ENCODE measurements at places on chromosomes 5 and 9.

GRCh38 chr9:38445154-38446043 lies 21.1 kb upstream of the IGFBPL1 start:
- DNase-seq: no peak

DNA sequence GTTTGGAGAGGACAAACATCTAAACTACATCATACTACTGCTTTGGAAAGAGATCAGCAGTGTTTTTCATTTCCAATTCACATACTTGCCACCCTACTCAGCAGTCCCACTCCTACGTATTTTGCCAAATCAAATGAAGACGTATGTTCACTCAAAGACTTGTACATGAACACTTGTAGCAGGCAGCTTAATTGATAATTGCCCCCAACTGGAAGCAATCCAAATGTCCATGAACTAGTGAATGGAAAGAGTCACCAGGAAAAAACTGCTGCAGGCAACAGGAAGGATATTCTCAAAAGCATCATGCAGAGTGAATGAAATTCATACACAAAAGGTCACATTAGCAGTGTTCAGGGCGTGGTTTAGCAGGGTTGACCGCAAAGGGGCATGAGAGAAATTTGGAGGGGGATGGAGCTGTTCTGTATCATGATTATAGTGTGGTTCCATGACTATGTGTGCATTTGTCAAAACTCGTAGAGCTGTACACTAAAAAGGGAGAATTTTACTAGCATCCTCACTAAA lies 38.8 kb downstream of the PAEP start:
- no peak for DNase-seq

GRCh38 chr9:512555-513272 lies 298.0 kb downstream of the DOCK8 start:
- no peak for DNase-seq

- no peak for DNase-seq
These were observed 189.8 kb upstream of the BRINP1 start for GRCh38 chr9:119559056-119559455.

GRCh38 chr9:82325907-82326306 lies 337.3 kb downstream of the SPATA31D1 start:
- no peak for DNase-seq

GRCh38 chr5:106648401-106648800 lies 1022.3 kb downstream of the EFNA5 start:
- no peak for DNase-seq

GRCh38 chr9:34513567-34514214 lies 9.1 kb downstream of the ENHO start:
- DNase-seq: no peak

DNA sequence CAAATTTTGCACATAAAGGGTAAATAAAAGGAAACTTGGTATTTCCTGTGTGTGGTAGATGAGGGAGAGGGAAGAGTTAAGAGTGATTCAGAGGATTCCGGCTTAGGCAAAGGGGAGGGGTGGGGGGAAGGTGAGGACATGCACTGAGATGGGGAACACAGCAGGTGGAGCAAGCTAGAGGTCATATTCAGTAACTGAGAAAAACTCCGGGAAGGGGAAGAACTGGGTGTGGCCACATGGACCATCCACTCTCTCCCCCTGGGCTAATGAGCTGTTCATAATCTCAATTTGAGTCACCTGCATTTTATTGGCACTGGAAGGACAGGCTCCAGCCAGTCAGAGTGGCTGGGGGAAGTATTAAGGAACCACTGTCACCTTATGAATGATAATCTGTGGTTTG lies 45.1 kb upstream of the UGCG start:
- DNase-seq: no peak

DNA sequence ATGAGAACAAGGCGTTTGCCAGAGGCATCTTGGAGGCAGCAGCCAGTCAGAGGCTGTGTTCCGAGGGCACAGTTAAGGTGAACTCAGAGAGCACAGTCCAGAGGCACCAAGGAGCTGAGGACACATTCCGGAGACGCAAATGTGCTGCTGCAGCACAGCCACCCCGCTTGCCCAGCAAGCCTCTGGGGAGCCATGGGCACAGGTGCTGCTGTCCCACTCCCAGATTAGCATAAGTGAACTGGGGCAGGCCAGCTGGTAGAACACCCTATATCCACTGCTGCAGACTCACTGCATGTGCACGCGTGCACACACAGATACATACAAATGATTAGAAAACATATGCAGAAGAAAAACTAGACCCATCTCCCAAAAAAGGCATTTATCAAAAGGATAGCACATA lies 164.5 kb downstream of the EBF1 start:
- DNase-seq: no peak

All from stimulated activated CD8-positive, alpha-beta memory T cell treated with anti-CD3 and anti-CD28 coated beads, Interleukin-12 subunit alpha, Interleukin-12 subunit beta, amount 100 ng/mL, for 4 hours (primary cell).